ENCODE measurements at places on chromosomes 11 and 22. TPM values are rescaled to one million over a fixed set of nuclear protein-coding genes. Genes with fewer than 3 reads are reported as not detected.

Gene USP2
- 4.8 TPM for polyA plus RNA-seq

Gene HORMAD2
- 0.04 TPM for polyA plus RNA-seq

DNA sequence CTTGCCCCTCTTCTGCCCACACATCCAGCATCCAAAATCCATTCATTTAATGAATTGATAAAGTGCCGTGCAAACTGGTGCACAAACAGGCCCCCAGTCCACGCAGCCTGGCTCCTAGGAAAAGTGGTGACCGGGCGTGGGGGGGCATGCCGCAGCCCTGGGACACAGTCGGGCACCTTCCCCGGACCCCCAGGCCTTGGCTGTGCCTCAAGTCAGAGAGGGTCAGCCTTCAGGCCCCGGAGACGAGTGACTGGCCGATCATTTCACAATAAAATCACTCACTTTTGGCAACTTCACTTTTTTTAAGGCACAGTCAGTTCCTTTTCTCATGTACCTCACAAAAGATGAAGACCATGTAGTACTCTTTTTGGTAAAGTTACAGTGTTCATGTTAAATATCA is 8.0 kb downstream of the CDPF1 start:
- no peak for DNase-seq

Gene CASP12
- 0.95 TPM for polyA plus RNA-seq

- DNase-seq, result no peak
Observed at GRCh38 chr22:26558248-26558895, 31.6 kb downstream of the TPST2 start.

- no peak for DNase-seq
Observed at GRCh38 chr11:108793138-108793537, 128.3 kb downstream of the DDX10 start.

DNA sequence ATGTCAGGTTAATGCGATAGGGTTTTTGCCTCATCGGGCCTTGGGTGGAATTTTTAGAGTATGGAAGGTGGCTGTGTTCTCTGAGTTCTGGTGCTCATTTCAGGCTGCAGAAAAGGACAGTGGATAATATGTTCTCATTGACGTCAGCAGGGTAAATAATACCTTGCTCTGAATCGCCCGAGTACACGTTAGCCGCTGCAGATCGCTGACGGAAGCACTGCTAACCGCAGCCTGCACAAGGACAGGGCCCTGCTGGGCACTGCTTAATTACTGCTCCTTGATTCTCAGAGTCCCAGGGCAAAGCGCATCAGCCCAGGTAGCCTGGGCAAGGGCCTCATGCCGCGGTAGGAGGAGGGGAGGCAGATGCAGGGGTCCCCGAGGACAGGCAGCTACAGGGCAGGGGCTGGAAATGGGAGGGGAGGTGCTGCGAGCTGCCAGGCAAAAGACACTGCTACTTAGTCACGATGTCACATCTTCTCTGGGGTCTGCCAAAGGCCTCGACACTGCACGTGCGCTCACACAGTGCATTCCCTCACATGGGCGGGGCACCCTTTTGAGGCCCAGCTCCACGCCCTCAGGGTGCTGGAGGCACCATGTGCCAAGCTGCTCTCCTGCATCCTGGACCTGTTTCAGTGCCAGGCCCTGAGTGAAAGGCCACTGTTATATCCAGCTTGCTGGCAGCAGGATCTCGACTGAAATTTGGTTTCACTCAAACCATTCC is 35.2 kb downstream of the PPP2R1B start:
- no peak for DNase-seq

Gene OR8G1
- not detected for polyA plus RNA-seq

DNA sequence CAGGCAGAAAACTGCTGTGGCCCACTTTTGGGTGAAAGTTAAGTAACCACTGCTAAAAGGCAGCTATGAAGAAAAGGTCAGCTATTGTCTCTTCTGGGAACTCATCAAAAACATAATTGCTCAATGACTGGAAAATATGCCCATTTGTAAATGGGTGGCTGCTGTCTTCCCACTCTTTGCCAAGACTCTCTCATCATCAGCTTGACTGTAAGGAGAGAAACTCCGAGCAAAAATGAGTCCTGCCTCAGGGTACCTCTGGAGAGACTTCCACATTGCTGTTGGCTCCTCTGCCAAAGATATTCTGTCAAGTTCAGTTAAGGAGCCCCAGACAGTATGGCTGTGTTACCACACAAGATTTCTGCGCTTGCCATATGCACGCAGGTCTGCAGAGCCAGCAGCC is 138.7 kb downstream of the BBOX1 start:
- DNase-seq, result no peak

GRCh38 chr11:88340366-88340935 is 2.9 kb upstream of the CTSC start:
- DNase-seq, result no peak

DNA sequence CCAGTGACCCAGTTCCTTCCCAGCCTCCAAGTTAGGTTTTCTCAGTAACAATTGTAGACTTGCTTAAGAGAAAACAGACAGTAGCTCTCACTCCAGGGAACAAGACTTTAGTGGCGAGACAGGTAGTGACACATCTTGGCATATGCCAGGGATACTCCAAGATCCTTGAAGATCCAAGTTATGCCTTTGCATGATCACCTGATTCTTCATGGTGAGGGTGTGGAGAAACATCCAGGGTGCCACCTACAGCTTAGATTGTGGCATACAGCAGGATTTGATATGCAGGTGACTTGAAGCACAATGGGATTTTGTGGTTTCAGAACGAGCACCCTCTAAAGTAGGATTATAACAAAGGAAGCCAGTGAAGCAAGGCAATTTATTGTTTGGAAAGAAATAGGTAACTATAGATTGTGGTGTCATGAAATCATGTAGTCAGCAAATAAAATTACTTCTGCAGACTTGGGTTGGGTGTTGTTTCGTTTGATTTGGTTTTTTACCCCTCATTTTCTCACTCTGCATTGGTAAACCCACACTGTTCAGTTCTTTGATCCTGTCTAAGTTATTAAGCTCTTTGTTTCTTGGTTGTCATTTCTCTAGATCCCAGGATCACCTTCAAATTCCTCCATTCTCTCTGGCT is 9.2 kb downstream of the POU2AF3 start:
- DNase-seq, result no peak

Gene BBOX1
- 0.05 TPM for polyA plus RNA-seq

- no peak for DNase-seq
Observed at GRCh38 chr11:76321340-76321739, 59.6 kb downstream of the THAP12 start.

DNA sequence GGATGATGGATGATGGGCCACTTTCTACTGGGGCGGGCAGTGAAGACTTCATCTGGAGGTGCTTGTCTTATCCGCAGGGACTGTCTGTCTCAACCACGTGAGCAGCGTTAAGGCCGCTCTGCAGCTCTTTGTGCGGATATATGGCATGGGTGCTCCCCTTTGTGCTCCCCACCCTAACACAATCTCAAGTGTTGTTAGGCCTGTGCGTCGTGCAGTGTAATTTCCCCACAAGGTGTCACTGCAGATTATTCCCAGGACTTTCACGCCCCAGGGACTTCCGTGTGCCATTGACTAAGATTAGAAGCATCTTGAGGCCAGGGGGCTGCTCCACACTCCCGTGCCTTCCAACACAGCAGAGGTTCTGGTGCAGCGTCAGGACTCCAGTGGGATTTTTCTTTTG is 65.3 kb downstream of the TBC1D22A start:
- DNase-seq, result no peak

Gene MPEG1
- polyA plus RNA-seq, result 12.8 TPM

DNA sequence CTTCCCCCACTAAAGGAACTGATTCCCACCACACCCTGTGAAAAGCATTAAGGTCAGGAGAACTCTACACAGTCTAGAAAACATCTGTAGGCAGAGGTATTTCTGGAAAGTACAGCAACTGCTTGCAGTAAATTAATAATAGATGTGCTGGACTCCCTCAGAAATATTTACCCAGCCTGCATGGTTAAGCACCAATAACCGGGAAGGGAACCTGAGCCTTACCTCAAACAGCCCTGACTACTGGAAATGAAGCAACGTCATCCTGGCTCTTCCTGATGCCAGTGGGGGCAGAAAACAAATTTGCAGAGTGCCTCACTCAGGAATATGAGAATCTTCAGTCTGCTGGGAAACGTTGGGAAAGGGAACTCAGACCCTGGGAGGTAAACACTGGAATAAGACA is 318.1 kb downstream of the TENM4 start:
- DNase-seq, result no peak

DNA sequence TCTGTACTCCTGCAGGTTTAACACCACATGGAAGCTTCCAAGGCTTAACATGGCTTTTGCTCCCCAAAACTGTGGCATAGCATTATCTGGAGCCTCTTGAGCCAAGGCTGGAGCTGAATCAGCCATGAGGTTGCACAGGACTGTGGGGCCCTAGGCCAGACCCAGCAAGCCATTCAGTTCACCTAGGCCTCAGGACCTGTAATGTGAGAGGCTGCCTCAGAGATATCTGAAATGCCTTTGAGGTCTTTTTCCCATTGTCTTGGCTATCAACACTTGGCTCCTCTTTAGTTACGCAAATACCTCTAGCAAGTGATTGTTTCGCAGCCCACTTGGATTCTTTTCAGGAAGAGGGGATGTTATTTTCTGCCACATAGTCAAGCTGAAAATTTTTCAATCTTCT is 72.0 kb downstream of the VPREB1 start:
- no peak for DNase-seq

Gene OR4D9
- polyA plus RNA-seq, result not detected

- DNase-seq, result no peak
Observed at GRCh38 chr11:120455487-120455886, 56.1 kb upstream of the GRIK4 start.

Gene TIMM10
- 40.7 TPM for polyA plus RNA-seq

GRCh38 chr22:27401321-27401720 is 400.2 kb downstream of the MN1 start:
- DNase-seq, result no peak

DNA sequence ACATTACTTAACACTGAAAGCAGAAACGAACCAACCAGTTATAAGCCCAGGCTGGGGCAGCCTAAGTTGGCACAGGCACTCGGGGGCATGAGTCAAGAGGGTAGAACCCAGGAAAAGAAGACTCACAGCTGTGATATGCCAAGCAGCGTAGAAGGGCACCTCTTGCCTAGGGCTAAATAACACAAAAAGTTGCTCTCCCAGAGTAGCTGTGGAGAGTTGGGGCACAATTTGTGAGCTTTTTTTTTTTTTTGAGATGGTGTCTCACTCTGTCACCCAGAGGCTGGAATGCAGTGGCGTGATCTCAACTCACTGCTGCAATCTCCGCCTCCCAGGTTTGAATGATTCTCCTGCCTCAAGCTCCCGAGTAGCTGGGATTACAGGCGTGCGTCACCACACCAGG is 8.8 kb downstream of the CLMP start:
- no peak for DNase-seq

GRCh38 chr11:69828971-69829344 is 9.7 kb upstream of the FGF3 start:
- no peak for DNase-seq

Gene MS4A5
- not detected for polyA plus RNA-seq

Gene MAJIN
- polyA plus RNA-seq, result not detected

DNA sequence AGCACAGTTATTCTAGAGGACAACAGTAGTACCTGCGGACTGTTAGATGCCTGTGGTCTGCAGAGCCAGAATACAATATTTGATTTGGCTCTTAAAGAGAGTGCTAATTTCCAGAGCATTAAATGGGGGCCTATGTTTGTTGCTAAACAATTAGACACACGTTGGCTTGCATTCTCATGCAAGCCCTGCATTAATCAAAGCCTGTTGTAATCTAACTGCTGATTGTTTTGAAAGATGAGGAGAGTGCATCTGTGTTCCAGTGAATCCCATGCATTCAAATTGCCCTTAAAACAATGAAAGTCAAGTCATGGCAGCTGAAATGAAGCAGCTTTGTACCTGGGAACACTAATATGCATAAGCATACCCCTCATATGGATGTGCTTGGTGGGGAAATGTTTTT is 419.4 kb downstream of the DYNC2H1 start:
- DNase-seq, result no peak

Gene XRCC6
- polyA plus RNA-seq, result 195 TPM

DNA sequence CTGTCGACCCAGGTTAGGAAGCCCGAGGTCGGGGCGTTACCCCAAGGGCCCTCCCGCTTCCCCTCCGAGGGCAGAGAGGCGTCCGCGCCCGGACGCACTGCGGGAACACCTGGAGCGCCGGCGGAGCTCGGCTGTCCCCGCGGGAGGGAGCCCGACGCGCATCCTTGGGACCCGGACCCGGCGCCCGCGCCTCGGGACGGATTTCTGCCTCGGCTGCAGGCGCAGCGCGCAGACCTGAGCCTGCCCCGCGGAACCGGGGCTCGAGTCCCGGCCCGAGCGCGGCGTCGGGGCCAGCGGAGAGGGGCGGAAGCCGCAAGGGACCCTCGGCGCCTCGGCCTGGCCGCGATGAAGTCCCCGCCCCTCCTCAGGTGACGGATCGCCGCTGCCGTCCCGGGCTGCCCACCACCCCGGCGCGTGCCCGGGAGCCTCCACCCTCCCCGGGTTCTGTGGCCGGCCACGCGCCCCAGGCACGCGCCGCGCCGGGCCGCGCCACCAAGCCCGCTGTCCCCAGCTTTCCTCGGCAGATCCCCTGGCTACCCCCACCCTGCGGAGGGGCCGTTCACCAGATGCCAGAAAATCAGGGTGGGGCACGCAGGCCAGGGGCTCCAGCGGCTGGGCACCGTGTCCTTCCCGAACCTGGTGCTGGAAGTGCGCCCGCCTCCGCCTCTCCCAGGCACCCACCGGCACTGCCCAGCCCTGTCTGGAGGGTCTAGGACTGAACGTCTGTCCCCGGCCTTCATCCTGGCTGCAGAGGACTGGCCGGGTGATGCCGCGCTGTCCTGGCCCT is 410 bp downstream of the GLB1L3 start:
- no peak for DNase-seq

GRCh38 chr11:110373051-110373702 is 56.6 kb upstream of the FDX1 start:
- no peak for DNase-seq

DNA sequence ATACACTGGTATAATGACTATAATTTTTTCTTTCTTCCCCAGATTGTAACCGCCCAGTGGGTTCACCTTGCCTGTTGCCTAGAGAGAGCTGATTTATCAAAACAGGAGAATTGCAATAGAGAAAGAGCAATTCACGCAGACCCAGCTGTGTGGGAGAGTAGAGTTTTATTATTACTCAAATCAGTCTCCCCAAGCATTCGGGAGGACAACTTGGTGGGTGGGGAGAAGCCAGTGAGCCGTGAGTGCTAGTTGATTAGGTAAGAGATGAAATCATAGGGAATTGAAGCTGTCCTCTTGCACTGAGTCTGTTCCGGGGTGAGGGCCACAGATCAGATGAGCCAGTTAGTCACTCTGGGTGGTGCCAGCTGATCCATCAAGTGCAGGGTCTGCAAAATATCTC is 73.2 kb downstream of the SLC35F2 start:
- no peak for DNase-seq

- no peak for DNase-seq
Observed at GRCh38 chr11:65539744-65540289, 14.9 kb downstream of the SCYL1 start.
